ENCODE measurements at places on chromosomes 2 and 18. TPM values are rescaled to one million over a fixed set of nuclear protein-coding genes. Genes with fewer than 3 reads are reported as not detected.

FBXO15 gene
- polyA plus RNA-seq = 1.1 TPM

DNA sequence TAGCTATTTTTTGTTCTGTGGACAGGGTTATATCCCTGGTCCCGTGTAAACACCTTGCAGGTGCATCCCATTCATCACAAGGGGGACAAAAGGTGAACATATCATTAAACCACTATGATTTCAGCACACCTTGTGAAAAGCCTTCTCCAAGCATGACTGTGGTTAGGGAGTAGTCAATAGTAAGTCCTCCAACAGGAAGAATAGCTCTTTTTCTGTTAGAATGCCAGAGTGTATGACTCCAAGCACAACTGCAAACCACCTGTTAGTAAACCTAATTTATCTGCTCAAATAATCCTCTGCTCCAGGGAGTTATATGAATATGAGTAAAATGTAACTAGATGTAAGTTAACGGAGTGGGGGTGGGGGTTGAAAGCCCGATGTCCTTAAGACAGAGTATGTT, 240.5 kb downstream of the AGPS start:
- no peaks in the 10 kb centered on the region for H3K27me3 ChIP-seq
- H3K36me3 ChIP-seq = no peaks in the 10 kb centered on the region
- DNase-seq = no peak
- H3K27ac ChIP-seq = no peak overlapping the region
- no peak overlapping the region for H3K4me3 ChIP-seq

- no peaks in the 10 kb centered on the region for H3K4me1 ChIP-seq
- DNase-seq = no peak
Measured at GRCh38 chr18:28791101-28791500, 614.2 kb upstream of the CDH2 start.

DNA sequence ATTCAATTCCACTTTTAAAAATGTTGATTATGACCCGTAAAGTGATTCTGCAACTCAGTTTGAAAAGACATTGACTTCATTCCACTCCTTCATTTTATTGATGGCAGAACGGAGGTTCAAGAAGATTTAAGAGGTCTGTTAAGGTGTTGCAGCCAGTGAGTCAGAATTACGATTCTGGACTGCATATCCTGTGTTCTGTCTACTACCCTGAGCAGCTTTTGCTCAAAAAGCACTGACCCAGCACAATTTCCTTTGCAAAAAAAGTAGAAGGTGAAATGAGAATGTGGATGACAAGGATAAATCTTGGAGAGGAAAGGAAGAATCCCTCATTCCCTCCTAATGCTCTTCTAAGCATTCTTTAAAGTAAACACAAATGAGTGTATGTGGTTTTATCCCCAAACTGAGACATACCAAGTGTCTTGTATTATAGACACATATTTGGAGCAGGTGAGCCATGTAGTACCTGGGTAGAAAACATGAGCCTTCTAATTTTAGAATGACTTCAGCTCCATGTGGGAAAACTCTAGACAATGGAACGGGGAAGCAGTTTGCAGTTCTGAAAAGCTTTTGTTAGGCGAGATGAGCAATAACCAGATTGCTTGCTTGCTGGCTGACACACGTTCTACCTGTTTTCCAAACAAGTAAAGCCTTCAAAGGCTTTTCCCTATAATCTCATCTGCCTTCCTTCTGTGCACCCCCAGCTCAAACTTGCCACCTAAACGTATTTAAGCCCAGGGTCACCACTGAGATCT, 44.7 kb downstream of the TGFA start:
- H3K27me3 ChIP-seq = no peaks in the 10 kb centered on the region
- no peaks in the 10 kb centered on the region for H3K4me1 ChIP-seq
- H3K4me3 ChIP-seq = no peak overlapping the region
- no peaks in the 10 kb centered on the region for H3K36me3 ChIP-seq

DNA sequence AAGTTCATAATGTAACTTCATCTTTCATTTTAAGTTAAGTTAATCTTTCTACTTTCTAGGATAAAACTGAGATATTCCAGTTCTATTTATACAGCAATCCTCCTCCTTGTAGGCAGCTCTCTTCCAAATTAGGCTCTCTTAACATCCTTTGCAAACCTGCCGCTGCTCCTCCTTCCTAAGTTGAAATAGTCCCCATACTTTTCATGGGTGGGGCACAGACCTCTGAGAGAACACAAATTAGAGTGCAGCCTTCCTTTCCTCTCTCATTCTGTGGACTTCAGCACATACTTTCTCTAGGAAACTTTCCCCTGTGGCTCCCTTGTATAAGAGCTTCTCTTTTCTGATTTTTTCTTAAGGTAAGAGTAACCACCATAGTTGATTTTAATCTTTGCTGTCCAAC, 28.3 kb downstream of the TWSG1 start:
- DNase-seq = no peak
- no peak overlapping the region for H3K4me3 ChIP-seq
- H3K27me3 ChIP-seq = no peaks in the 10 kb centered on the region
- no peak overlapping the region for H3K27ac ChIP-seq

GRCh38 chr2:112345030-112346027, 69.9 kb downstream of the ZC3H6 start:
- no peaks in the 10 kb centered on the region for H3K4me1 ChIP-seq
- H3K4me3 ChIP-seq = no peak overlapping the region
- H3K27me3 ChIP-seq = no peaks in the 10 kb centered on the region
- H3K36me3 ChIP-seq = no peaks in the 10 kb centered on the region
- H3K27ac ChIP-seq = no peak overlapping the region

- H3K27ac ChIP-seq = no peak overlapping the region
- H3K36me3 ChIP-seq = no peaks in the 10 kb centered on the region
Measured at GRCh38 chr2:6810961-6811360, 54.7 kb downstream of the CMPK2 start.

ALK gene
- 0.05 TPM for polyA plus RNA-seq

DNA sequence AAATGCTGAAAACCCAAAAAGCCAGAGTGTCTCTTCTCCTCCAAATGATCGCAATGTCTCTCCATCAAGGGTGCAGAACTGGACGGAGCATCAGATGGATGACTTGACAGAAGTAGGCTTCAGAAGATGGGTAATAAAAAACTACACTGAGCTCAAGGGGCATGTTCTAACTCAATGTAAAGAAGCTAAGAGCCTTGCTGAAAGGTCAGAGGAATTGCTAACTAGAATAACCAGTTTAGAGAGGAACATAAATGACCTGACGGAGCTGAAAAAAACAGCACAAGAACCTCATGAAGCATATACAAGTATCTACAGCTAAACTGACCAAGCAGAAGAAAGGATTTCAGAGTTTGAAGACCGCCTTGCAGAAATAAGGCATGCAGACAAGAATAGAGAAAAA, 9.7 kb upstream of the POLE4 start:
- no peak for DNase-seq
- no peaks in the 10 kb centered on the region for H3K4me1 ChIP-seq
- no peak overlapping the region for H3K4me3 ChIP-seq
- no peak overlapping the region for H3K27ac ChIP-seq
- H3K27me3 ChIP-seq = no peaks in the 10 kb centered on the region

DNA sequence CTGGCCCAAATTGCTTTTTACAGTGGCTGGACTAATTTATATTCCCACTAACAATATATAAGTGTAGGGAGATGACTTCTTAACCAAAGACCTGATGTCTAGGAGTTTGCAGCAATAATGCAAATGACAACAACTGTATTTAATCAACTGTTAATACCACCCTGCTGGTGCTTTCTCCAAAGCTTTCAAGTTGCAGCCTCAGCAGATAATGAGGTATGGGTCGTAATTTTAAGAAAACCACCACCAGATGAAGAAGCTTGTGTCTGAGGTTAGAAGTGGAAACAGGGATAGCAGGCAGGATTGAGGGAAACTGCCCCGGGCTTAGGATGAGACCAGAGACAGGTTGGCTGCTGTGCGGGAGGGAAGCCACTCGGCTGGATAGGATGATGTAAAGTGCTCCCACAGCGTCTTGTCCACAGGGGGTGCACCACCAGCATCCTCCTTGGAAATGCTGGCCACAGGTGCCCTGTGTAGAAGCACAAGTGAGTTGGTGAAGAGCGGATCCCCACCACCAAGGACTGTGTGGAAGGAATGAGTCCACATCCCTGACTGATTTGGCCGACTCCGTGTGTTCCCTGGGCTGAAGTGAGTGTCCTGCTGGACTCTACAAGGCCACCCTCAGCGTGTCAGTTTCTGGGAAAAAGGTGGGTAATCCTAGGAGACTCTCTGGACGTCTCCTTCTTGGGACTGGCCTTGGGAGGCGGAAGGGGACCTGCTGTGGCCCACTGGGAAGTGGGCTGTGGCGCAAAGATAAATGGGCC, 76.1 kb upstream of the SMAD2 start:
- peaks cover 3% of the 10 kb centered on the region for H3K4me1 ChIP-seq
- H3K36me3 ChIP-seq = no peaks in the 10 kb centered on the region
- H3K27ac ChIP-seq = no peak overlapping the region
- no peaks in the 10 kb centered on the region for H3K27me3 ChIP-seq
- H3K4me3 ChIP-seq = no peak overlapping the region

DNA sequence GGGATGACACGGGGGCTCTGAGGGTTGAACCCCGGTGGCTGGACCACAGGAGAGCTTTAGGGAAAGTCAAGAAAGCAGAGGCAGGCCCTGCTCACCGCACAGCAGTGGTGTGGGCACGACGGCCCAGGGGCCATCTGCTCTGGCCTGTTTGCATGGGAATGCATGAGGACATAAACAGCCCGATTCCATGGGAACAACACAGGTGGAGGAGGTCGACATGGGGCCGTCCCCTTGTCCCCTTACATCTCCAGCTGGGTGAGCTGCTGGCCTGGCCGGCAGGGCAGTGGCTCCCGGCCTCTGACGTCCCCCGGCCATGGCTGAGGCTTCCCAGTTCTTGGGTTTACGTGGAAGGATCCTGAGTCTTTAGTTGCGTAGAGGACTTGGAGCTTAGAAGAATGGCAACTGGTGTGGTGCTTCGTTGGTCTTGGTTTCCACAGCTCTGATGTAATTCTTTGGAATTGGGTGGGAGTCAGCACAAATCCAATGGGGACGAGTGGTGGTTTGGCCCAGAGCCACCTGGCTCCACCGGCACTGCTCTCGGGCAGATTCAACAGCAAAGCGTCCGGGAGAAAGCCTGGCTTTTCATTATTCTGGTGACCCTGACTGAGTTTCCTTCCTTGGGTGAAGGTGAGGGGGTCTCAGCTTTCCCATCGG, 98.3 kb upstream of the HDAC4 start:
- peaks cover 7% of the 10 kb centered on the region for H3K4me1 ChIP-seq
- peak; percentile 74 for DNase-seq
- H3K36me3 ChIP-seq = no peaks in the 10 kb centered on the region
- H3K4me3 ChIP-seq = no peak overlapping the region

DNA sequence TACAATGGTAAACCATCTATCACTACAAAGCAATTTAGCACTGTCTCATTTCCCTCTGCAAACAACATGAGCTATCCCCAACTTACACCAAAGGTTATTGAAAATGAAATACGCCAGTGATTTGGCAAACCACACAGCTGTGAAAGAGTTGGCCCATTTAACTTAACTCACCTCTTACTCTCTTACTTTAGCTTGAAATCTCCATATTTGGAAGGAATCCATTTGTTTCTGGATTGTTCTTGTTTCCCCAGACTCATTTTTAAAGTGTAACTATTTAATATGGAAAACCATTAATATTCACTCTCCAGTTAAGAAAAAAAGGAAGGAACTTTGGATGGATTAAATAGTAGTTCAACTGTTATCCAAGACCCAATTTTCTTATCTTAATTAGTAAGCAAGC, 93.7 kb upstream of the TRIB2 start:
- no peak overlapping the region for H3K27ac ChIP-seq
- H3K36me3 ChIP-seq = no peaks in the 10 kb centered on the region
- H3K4me1 ChIP-seq = no peaks in the 10 kb centered on the region

GRCh38 chr2:202941771-202942170, 29.7 kb downstream of the CARF start:
- H3K4me3 ChIP-seq = no peak overlapping the region
- no peak for DNase-seq
- H3K36me3 ChIP-seq = no peaks in the 10 kb centered on the region
- no peaks in the 10 kb centered on the region for H3K4me1 ChIP-seq

TBR1 gene
- polyA plus RNA-seq = not detected

DNA sequence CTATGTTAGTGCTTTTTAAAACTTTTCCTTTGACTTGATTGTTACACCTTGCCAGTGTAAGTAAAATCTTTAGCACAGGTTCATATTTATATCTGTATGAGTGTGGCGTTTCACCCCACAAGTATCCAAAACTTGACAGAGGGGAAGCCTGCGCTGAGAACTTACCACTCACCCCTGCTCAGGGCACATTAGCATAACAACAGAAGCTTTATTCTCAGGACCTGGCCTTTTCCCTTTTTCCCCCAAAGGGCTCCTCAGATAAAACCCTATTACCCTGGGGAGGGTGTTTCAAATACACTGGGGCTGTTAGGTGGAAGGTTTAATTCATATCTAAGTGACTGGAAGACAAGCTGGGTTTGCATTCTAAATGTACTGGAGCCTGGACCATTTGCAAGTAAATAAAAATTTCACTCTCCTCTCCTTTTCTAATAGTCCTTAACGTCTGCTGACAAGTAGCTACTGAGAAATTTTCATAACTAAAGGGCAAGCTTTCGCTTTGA, 276.6 kb downstream of the RNF152 start:
- H3K4me3 ChIP-seq = no peak overlapping the region
- H3K36me3 ChIP-seq = no peaks in the 10 kb centered on the region
- no peaks in the 10 kb centered on the region for H3K27me3 ChIP-seq
- DNase-seq = no peak
- no peaks in the 10 kb centered on the region for H3K4me1 ChIP-seq

GRCh38 chr2:19474128-19474527, 115.7 kb upstream of the OSR1 start:
- no peaks in the 10 kb centered on the region for H3K4me1 ChIP-seq
- no peak for DNase-seq
- no peaks in the 10 kb centered on the region for H3K36me3 ChIP-seq
- H3K27me3 ChIP-seq = no peaks in the 10 kb centered on the region

DNA sequence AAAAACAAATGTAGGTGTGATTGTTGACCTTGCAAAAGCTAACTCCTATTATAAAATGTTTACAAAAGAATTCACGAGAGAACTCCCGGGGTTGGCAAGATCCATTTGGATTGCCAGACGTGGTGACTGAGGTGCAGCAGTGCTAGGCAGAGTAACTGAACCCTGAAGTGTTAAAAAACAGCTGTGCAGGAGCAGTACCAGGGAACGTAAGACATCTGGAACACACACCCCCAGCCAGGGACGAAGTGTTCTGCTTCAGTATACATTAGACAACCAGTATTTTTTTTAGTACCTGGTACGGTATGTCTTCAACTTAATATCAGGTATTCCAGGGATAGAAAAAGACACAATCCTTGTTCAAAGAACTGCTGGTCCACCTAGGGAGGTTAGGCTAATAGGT, 272.1 kb upstream of the EPAS1 start:
- H3K4me1 ChIP-seq = no peaks in the 10 kb centered on the region
- no peak overlapping the region for H3K27ac ChIP-seq
- no peak overlapping the region for H3K4me3 ChIP-seq
- no peaks in the 10 kb centered on the region for H3K27me3 ChIP-seq
- H3K36me3 ChIP-seq = no peaks in the 10 kb centered on the region

- no peak overlapping the region for H3K27ac ChIP-seq
- no peaks in the 10 kb centered on the region for H3K36me3 ChIP-seq
- H3K4me1 ChIP-seq = peaks cover 4% of the 10 kb centered on the region
- DNase-seq = no peak
- no peaks in the 10 kb centered on the region for H3K27me3 ChIP-seq
Measured at GRCh38 chr2:163345795-163346573, 389.8 kb downstream of the FIGN start.

CDH7 gene
- 0.04 TPM for polyA plus RNA-seq

GRCh38 chr2:52391621-52392020, 1359.7 kb upstream of the NRXN1 start:
- H3K4me1 ChIP-seq = no peaks in the 10 kb centered on the region
- H3K27me3 ChIP-seq = no peaks in the 10 kb centered on the region
- DNase-seq = no peak

CHRNG gene
- not detected for polyA plus RNA-seq

All from ovary (tissue), 10 donors.